Brain (organoid and tissue), 16 donors: ENCODE measurements at places on chromosomes 12 and 14.

DNA sequence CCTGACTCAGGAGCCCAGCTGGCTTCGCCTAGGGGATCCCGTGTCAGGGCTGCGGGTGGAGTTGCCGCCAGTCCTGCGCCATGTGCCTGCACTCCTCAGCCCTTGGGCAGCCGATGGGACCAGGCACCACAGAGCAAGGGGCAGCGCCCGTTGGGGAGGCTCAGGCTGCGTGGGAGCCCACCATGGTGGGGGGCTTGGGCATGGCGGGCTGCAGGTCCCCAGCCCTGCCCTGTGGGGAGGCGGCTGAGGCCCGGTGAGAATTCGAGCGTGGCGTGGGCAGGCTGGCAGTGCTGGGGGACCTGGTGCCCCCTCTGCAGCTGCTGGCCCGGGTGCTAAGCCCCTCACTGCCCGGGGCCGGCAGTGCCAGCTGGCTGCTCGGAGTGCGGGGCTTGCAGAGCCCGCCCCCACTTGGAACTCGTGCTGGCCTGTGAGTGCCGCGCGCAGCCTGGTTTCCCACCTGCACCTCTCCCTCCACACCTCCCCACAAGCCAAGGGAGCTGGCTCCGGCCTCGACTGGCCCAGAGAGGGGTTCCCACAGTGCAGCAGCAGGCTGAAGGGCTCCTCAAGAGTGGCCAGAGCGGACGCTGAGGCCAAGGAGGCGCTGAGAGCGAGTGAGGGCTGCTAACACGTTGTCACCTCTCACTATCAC lies 135.1 kb upstream of the SEL1L start:
- DNase-seq, result no peak

- no peak for DNase-seq
Measured at GRCh38 chr14:50225974-50226297, 5.4 kb downstream of the SOS2 start.

DNA sequence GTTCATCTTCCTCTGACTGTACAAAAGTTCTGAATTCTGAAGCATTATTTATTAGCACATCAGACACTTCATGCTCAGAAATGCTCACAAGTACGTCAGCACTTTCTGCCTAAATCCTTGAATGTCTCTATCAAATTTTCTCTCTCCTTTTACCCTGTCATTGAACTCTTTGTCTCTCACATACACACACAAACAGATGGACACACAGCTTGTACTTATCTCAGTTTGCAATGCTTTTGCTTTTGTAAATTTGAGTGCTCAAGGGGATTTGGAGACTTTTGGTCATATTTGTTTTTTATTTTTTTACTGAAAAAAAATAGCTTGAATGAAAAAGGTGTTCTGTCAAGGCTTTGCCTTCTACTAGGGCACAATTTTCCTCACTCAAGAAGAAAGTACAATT lies 64.2 kb upstream of the PDZRN4 start:
- no peak for DNase-seq

DNA sequence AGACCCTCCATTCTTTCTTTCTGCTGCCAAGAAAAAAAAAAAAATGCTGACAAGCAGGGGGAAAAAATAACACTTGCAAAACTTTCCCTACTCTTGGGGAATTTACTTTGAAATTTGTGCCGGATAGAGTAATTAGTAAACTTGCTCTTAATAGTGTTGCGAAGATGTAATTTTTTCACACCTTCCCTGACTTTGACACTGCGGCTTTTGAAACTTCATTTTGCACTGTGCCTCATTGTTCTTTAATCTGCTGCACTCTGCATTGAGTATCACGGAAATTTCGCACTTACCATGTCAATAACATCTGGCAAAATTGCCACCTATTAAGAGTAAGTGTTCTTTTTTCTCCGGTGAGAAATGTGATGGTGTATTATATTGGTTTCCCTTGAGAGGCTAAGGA lies 596.1 kb downstream of the VRK1 start:
- no peak for DNase-seq

- DNase-seq, result no peak
Measured at GRCh38 chr12:40164034-40164433, 58.2 kb upstream of the SLC2A13 start.

GRCh38 chr14:96906434-96906833 lies 109.3 kb downstream of the VRK1 start:
- no peak for DNase-seq

DNA sequence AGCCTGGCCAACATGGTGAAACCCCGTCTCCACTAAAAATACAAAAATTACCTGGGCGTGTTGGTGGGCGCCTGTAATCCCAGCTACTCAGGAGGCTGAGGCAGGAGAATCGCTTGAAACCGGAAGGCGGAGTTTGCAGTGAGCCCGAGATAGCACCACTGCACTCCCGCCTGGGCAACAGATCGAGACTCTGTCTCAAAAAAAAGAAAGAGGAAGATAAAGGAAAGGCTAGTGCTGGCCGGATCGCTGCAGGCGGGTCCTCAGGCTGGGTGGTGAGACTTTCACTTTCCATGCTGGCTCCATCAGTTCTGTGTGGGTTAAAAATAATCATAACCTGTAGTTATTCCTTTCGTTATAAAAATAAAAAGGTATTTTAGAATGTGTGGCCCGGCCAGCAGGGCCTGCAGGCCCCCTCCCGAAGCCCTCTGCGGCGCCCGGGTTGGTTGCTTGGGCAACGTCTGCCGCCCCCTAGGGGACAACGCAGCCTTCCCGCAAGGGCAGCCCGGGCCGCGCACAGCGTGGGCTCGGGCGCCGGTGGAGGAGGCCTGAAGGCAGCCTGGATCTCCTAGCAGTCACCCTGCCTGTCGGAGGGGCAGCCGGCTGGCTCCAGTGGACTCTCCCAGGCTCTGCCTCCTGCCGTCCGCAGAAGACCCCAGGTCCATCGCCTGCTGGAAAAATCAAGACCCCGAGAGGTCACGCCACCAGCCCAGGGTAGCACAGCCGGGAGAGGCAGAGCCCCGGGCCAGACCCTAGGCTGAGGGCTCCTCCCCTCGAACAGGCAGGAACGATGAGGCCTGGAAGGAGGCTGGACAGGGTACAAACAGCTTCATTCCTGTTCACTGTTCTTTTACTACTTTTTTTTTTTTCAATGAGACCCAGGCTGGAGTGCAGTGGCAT lies 5.0 kb upstream of the SLC25A47 start:
- no peak for DNase-seq

- no peak for DNase-seq
Measured at GRCh38 chr12:110763583-110763982, 20.9 kb upstream of the PPP1CC start.

GRCh38 chr14:48792376-48793024 lies 793.7 kb downstream of the RPS29 start:
- DNase-seq, result no peak

- no peak for DNase-seq
Measured at GRCh38 chr12:110998165-110998564, 77.8 kb upstream of the MYL2 start.
